ENCODE measurements at places on chromosomes 7 and 10. TPM values are rescaled to one million over a fixed set of nuclear protein-coding genes. Genes with fewer than 3 reads are reported as not detected.
A peak's percentile ranks its signal among the peaks of the same experiment; 100 is the strongest.

GRCh38 chr7:127587663-127588018, 570 bp upstream of the ARF5 start:
- H3K4me1 ChIP-seq: peaks cover 44% of the 10 kb centered on the region
- peaks cover 25% of the 10 kb centered on the region for H3K36me3 ChIP-seq
- DNase-seq: no peak
- H3K27me3 ChIP-seq: no peaks in the 10 kb centered on the region

DNA sequence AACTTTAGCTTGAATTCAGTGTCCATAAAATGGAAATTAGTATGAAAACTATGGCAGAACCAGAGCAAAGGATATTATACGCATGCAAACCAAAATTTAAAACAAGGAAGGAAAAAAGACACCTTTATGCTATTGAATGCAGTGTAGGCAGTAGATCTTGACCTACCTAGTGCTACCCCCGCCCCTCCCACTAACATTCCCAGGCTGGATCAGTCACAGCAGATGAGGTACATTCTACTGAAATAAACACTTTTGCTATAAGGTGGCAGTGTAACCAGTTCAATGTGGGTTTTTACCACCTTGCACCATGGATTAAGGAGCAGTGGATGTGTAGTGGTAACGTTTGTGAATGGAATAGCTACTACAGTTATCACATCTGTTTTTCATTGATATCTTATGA, 27.9 kb downstream of the SRI start:
- no peaks in the 10 kb centered on the region for H3K4me1 ChIP-seq
- H3K27me3 ChIP-seq: no peaks in the 10 kb centered on the region
- H3K27ac ChIP-seq: no peak overlapping the region

Gene C10orf67
- total RNA-seq: 0.11 TPM

GRCh38 chr7:27128776-27129728, 1.5 kb downstream of the HOXA4 start:
- H3K27ac ChIP-seq: peak overlapping the region; percentile 100
- H3K36me3 ChIP-seq: peaks cover 21% of the 10 kb centered on the region
- H3K4me3 ChIP-seq: peak overlapping the region; percentile 88
- no peak for DNase-seq
- no peaks in the 10 kb centered on the region for H3K27me3 ChIP-seq
- peaks cover 84% of the 10 kb centered on the region for H3K4me1 ChIP-seq

- peaks cover 9% of the 10 kb centered on the region for H3K36me3 ChIP-seq
- no peak for DNase-seq
- peaks cover 25% of the 10 kb centered on the region for H3K4me1 ChIP-seq
- peak overlapping the region; percentile 27 for H3K4me3 ChIP-seq
Measured at GRCh38 chr10:101033276-101033675, 2.2 kb downstream of the SFXN3 start.

Gene CHST3
- total RNA-seq: 26.3 TPM

GRCh38 chr7:7231000-7231399, 48.7 kb downstream of the C1GALT1 start:
- H3K27ac ChIP-seq: no peak overlapping the region
- H3K36me3 ChIP-seq: peaks cover 25% of the 10 kb centered on the region
- peaks cover 7% of the 10 kb centered on the region for H3K4me1 ChIP-seq
- no peak for DNase-seq
- no peaks in the 10 kb centered on the region for H3K27me3 ChIP-seq
- H3K4me3 ChIP-seq: no peak overlapping the region

DNA sequence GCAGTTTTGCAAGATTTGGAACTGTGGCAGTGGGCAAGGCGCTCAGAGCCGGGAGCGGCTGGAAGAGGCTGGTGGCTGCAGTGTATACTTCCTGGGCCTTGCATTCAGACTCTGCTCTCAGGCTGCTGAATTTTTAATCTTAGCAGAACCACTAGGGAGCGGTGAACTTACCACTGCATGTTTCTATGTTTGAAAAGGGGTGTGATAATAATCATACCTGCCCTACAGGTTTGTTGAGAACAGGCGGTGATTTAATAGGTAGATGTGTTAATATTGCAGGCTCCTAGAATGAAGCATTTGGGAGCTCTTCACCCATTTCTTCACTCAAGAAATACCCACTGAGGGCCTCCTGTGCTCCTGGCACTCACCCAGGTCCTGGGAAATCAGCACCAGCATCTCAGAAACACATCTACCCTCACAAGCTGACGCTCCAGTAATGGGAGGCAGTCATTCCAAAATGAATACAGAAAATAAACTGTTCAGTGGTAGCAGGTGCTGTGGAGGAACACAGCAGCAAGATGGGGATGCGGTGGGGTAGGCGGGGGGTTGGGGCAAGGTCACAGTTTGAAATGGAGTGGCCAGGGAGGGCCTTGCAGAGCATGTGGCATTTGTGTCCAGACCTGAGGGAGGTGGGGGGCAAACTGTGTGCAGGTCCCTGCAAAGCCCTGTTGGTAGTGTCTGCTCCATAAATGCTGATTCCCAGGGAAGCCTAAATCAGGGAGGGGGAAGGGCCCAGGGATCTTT, 41.0 kb downstream of the VWA2 start:
- peaks cover 9% of the 10 kb centered on the region for H3K4me1 ChIP-seq
- no peak for DNase-seq
- H3K4me3 ChIP-seq: no peak overlapping the region
- H3K27me3 ChIP-seq: no peaks in the 10 kb centered on the region
- no peaks in the 10 kb centered on the region for H3K36me3 ChIP-seq

DNA sequence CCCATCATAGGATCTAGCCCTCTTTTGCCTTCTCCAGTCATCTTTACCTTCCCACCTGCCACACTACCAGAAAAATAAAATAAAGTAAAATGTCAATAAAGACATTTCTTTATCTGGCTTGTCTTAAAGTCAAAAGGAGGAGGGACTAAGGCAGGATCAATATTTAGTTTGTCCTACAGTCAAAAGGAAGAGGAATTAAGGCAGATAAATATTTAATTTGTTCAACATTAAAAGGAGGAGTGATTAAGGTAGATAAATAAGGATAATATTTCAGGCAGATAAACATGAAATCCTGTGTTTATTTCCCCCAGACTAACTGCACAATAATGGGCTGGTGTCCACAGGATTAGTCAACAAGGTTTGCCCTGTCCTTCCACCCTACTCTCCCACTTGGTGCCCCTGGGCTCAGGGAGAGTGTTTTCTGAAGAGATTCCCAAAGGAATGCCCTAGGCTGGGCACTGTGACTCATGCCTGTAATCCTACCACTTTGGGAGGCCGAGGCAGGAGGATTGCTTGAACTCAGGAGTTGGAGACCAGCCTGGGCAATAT, 18.3 kb upstream of the MSMB start:
- peaks cover 2% of the 10 kb centered on the region for H3K27me3 ChIP-seq
- H3K4me3 ChIP-seq: no peak overlapping the region
- H3K36me3 ChIP-seq: no peaks in the 10 kb centered on the region
- no peak for DNase-seq

- H3K27me3 ChIP-seq: peaks cover 2% of the 10 kb centered on the region
- H3K4me3 ChIP-seq: no peak overlapping the region
- H3K27ac ChIP-seq: no peak overlapping the region
- no peak for DNase-seq
Measured at GRCh38 chr7:112963634-112964033, 123.0 kb downstream of the GPR85 start.

- H3K27me3 ChIP-seq: no peaks in the 10 kb centered on the region
- H3K4me1 ChIP-seq: peaks cover 3% of the 10 kb centered on the region
Measured at GRCh38 chr10:103781329-103782061, 73.9 kb downstream of the SH3PXD2A start.

Gene ABCC2
- total RNA-seq: 0.87 TPM

- peaks cover 2% of the 10 kb centered on the region for H3K4me1 ChIP-seq
- no peak overlapping the region for H3K4me3 ChIP-seq
- H3K27ac ChIP-seq: no peak overlapping the region
- H3K36me3 ChIP-seq: no peaks in the 10 kb centered on the region
- no peak for DNase-seq
- no peaks in the 10 kb centered on the region for H3K27me3 ChIP-seq
Measured at GRCh38 chr10:3512263-3512662, 272.7 kb downstream of the KLF6 start.

Gene TMEM270
- not detected for total RNA-seq

DNA sequence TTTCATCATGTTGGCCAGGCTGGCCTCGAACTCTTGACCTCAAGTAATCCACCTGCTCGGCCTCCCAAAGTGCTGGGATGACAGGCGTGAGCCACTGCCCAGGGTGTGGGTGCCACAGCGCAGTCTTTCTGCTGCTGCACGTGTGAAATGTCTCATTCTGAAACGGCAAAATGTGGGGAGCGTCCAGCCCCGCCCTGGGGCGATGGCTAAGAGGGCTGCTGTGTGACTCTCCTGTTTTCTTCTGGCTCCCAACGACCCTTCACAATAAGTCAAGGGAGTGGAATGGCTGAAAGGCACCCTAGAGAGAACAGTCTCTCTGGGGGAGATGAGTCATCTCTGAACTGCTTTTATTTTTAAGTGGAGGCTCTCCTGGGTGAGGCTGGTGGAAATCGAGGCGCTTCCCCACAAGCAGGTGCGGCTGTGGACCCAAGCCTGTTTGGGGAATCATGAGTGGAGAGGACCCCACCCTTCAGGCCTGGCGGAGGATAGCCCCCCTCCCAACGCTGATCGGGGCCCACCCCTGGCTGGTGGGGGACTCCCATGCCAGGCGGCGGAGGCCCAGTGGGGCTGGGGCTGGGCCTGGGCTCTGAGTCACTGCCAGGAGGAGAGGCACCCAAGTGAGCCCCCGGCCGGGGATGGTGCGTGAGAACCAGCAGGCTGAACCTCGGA, 18.0 kb downstream of the ADAP1 start:
- H3K36me3 ChIP-seq: no peaks in the 10 kb centered on the region
- H3K27me3 ChIP-seq: peaks cover 17% of the 10 kb centered on the region
- H3K27ac ChIP-seq: no peak overlapping the region
- H3K4me1 ChIP-seq: no peaks in the 10 kb centered on the region

- no peaks in the 10 kb centered on the region for H3K27me3 ChIP-seq
- H3K4me3 ChIP-seq: no peak overlapping the region
- H3K4me1 ChIP-seq: peaks cover 11% of the 10 kb centered on the region
- peak overlapping the region; percentile 51 for H3K27ac ChIP-seq
- no peak for DNase-seq
Measured at GRCh38 chr10:59991117-59991516, 84.8 kb upstream of the CCDC6 start.

DNA sequence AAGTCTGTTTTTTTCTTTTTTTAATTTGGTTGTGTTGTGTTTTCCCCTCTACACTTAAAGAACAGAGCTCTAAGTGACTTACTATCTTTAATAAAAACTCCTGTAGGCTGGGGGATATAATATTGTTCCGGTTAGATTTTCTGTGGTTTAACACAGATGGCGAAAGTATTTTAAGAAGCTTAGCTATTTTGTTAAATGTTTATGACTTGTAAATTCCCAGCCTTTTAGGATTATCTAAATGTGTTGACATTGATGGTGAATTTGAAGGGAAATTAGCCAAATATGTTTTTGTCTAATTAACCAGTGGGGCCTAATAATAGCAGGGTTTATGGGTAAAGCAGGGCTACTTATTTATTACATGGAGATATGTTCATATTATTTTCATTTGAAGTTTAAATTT, 538.5 kb downstream of the INHBA start:
- no peaks in the 10 kb centered on the region for H3K4me1 ChIP-seq
- H3K36me3 ChIP-seq: peaks cover 3% of the 10 kb centered on the region
- H3K27ac ChIP-seq: no peak overlapping the region
- no peak for DNase-seq
- no peak overlapping the region for H3K4me3 ChIP-seq
- H3K27me3 ChIP-seq: no peaks in the 10 kb centered on the region

GRCh38 chr10:61391281-61391680, 61.9 kb downstream of the TMEM26 start:
- H3K27me3 ChIP-seq: peaks cover 7% of the 10 kb centered on the region
- no peaks in the 10 kb centered on the region for H3K36me3 ChIP-seq
- H3K27ac ChIP-seq: no peak overlapping the region

Gene PSAP
- total RNA-seq: 554 TPM

DNA sequence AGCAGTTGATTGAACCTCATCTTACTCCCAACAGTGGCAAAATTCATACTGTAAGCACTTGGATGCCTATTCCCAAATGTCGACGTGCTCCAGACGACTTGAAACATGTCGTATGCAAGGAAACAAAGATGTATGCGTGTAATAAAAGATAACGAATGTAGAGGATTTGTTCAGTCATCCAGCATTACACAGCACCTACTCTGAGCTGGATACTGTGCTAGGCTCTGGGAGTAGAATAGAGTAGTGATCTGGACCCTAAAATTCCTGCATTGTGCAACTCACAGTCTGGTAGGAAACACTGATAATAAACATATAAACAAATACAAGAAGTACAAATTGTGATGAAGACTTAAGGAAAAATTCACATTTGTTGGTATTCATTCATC, 5.6 kb upstream of the TBX20 start:
- H3K36me3 ChIP-seq: no peaks in the 10 kb centered on the region
- peaks cover 8% of the 10 kb centered on the region for H3K4me1 ChIP-seq
- H3K27ac ChIP-seq: no peak overlapping the region

Gene LRRC61
- total RNA-seq: 3.4 TPM

DNA sequence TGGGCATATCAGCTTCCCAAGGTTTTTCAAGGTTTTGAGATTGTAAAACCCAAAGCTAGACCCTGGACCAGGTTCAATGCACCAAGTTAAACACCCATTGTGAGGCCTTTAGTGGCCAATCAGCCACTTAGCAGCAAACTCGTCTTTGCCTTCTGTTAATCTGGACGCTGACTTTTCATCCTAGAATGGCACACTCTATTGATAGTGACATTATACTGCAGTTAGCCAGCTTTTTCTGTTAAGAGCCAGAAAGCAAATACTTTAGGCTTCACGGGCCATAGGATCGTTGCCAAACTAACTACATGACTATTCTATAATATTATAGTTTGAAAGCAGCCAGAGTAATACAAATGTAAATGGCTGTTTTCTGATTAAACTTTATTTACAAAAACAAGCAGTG, 51.3 kb downstream of the VKORC1L1 start:
- no peak overlapping the region for H3K27ac ChIP-seq
- no peak overlapping the region for H3K4me3 ChIP-seq
- H3K4me1 ChIP-seq: peaks cover 16% of the 10 kb centered on the region
- no peak for DNase-seq
- H3K36me3 ChIP-seq: peaks cover 7% of the 10 kb centered on the region

Gene PODXL
- 216 TPM for total RNA-seq

- peaks cover 40% of the 10 kb centered on the region for H3K4me1 ChIP-seq
- H3K27me3 ChIP-seq: no peaks in the 10 kb centered on the region
- H3K4me3 ChIP-seq: peak overlapping the region; percentile 46
- H3K36me3 ChIP-seq: peaks cover 22% of the 10 kb centered on the region
- no peak overlapping the region for H3K27ac ChIP-seq
- DNase-seq: no peak
Measured at GRCh38 chr7:155300641-155301452, 3.2 kb downstream of the INSIG1 start.

- no peaks in the 10 kb centered on the region for H3K36me3 ChIP-seq
- no peak overlapping the region for H3K4me3 ChIP-seq
- no peaks in the 10 kb centered on the region for H3K27me3 ChIP-seq
- no peak for DNase-seq
- H3K27ac ChIP-seq: no peak overlapping the region
Measured at GRCh38 chr7:23971031-23971430, 261.0 kb downstream of the STK31 start.

- no peak overlapping the region for H3K27ac ChIP-seq
- H3K4me1 ChIP-seq: no peaks in the 10 kb centered on the region
- peaks cover 43% of the 10 kb centered on the region for H3K36me3 ChIP-seq
- H3K27me3 ChIP-seq: no peaks in the 10 kb centered on the region
- DNase-seq: no peak
Measured at GRCh38 chr7:42033480-42033879, 203.5 kb downstream of the GLI3 start.

Measured in mesothelial cell of epicardium (in vitro differentiated cells).